ENCODE measurements at places on chromosomes 11 and 22.

- no peak for DNase-seq
These were observed 64.0 kb upstream of the FIBIN start for GRCh38 chr11:26929806-26930517.

DNA sequence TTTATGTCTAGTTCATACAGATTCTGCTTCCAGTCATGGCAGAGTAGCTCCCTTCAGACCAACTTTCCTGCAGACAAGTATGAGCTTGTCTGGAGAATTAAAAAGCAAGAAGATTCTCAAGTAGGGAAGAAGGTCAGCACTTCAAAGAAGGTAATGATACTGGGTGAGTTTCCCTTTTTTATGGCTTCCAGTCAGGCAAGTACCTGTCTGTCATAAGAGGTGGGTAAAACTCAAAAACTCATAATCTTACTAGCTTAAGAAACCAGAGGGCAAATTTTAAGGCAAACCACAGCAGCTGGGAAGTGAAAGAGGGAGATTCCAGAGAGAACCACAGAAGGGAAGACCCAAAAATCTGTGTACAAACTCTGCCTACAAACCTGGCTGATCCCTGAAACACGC, 54.2 kb downstream of the DENND5A start:
- DNase-seq: no peak

GRCh38 chr22:45799291-45799690, 127.7 kb downstream of the ATXN10 start:
- DNase-seq: no peak

- DNase-seq: peak; percentile 83
These were observed 4.5 kb downstream of the GSTT2 start for GRCh38 chr22:23984430-23984829.

GRCh38 chr11:66420671-66421476, at the start of gene NPAS4:
NPAS4 (plus strand) TSS chr11:66421035; CDS start chr11:66421180, 145 bp downstream.
- no peak for DNase-seq

DNA sequence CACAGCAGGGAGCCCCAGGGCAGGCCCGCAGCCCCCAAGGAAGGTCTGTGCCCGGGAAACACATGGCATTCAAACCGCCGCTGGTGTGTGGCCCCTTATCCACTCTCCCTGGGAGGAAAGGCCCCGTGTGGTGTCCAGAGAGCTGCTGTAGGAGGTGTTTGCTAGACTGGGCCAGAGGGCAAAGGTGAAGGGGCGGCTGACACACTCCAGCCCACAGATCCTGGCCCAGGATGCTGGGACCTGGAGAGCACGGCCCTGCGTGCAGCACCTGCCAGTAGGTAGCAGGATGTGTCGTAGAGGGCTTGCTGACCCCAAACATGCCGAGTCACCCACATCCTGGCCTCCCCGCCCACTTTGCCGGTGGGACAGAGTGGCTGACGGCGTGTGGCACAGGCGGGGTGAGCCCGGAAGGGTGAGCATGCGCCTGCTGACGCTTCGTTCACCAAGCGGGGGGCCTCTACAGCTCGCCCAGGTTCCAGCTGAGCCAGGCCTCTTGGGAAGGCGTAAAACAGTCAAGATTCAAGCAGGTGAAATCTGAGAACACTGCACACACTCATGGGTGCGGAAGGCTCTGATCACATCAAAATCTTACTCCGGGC, 11.0 kb downstream of the OSBPL5 start:
- DNase-seq: no peak

DNA sequence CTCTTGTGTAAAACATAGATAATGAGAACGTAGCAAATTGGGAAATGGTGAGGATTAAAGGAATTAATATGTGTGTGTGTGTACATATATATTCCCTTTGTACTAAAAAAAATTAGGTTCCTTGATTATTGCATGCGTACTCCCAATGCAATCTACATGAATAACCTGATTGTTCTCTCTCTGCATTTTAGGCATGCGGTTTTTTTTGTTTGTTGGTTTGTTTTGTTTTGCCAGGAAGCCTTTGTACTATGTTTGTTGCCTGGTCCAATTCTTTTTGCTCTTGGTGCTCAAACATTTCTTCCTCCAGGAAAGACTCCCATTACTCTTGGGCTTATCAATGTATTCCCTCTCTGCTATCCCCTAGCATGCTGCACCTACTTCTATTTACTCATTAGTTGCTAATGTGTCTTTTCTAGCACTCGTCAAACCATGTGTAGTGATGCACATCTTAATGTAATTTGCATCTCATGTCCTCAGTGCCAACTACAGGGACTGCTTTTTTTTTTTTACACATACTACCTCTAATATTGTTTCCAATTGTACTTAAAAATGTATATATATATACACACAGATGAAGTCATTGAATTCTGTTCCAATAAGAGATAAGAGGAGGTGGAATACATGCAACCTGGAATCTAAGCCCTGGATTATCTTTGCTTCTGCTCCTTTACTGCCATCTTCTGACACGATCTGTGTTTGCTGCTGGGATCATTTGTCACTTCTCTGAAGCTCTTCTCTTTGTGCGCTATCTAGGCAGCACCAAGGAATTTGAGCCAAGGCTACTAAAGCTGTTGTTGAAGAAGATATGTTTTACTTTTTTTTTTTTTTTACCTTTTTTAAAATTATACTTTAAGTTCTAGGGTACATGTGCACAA, 197.2 kb upstream of the ANO3 start:
- no peak for DNase-seq

- no peak for DNase-seq
These were observed 350.8 kb downstream of the DLG2 start for GRCh38 chr11:85276332-85276731.

GRCh38 chr11:82732348-82732733, 1.3 kb downstream of the FAM181B start:
- no peak for DNase-seq

GRCh38 chr11:44916331-44916730, 34.4 kb downstream of the TP53I11 start:
- peak; percentile 67 for DNase-seq

- DNase-seq: no peak
These were observed 126.3 kb upstream of the CARD18 start for GRCh38 chr11:105265845-105266244.

DNA sequence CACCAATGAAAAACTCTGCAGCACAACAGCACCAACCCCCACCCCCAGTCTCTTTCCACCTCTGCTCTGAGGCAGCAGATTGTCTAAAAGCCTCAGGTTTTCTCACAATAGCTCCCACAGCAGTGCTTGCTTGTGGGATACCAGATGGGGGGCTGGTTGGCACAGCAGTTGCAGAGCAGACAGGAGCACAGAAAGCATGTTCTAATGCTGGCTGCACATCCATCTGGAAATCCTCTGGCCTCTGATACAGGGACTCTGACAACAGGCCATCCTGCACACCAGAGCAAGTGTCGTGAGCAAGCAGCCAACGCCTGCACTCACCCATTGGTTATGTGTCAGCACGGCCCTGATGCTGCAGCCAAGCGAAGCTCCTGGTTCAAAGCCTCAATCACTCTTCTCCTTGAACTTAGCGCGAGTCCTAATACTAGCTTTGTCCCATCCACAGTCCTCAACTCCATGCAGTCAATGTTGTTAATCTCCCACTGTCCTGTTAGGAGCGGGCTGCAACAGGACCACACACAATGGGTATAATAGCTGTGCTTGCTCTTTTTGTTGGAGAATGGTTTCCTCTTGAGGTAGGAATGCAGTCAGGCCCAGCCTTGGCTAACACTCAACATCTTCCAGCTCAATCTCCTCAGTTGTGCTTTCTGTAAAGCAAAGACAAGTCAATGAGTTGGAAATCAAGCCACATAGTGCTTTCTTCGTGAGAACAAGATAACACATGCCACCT, 30.3 kb downstream of the VSTM5 start:
- DNase-seq: no peak

DNA sequence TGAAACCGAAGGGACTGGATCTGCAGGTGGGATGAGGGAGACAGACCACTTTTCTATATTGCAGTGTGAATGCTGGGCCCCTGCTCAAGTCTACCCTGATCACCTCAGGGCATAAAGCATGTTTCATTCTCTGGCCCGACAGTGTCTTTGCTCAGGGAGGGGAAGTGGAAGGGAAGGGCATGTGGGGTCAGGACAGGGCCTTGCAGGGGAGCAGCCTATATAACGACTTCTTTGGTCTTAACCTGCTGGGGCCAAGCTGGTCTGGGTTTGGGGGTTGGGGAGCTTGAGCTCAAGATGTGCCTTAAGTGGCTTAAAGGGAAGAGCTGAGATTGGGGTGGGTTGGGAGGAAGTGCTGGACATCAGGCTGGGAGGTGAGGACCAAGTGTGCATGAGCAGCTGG, 86.4 kb downstream of the GDPD4 start:
- DNase-seq: no peak

- no peak for DNase-seq
These were observed 1.3 kb downstream of the EIF3M start for GRCh38 chr11:32584921-32585320.

DNA sequence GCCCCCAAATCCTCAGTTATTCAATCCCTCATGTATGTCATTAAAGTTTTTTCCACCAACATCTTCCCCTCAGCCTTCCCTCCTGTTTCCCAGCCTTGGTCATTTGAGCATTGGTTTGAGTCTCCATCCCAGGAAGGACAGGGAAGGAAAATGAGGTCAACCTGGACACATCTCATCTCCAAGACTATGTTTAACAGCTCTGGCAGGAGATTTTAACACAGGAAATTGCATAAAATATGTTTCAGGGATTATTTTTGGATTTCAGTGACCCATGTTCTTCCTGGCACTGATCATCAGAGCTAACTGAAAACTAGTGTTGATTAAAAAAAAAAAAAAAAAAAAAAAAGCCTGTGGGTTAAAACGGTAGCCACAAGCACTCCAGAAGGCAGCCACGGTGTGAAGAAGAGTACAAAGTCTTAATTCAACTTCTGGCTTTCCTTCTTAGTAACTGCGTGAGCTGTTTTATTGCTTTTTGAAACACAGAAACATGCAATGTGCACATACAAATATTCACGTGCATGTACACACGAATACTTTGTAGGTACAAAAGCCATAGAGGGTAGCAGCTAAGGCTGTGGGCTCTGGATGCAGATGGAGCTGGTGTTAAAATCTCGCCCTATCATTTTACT, 164.4 kb upstream of the DDI1 start:
- no peak for DNase-seq

DNA sequence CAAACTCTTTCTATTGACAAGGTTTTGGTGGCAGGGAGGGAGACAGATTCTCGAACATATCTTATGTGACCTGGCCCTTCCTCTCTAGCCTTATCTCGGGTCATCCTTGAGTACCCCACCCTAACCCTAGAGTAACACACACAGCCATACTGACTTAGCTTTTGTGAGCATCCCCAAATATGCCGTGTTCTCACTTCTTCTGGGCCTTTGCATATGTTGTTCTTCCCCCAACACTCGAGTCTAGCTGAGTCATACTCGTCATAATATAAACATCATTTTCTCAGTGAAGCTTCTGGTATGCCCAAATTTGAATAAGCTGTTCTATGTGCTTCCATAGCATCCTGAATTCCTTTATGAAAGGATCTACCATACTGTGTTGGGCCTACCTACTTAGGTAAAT, 8.0 kb downstream of the TTC17 start:
- DNase-seq: peak; percentile 82

DNA sequence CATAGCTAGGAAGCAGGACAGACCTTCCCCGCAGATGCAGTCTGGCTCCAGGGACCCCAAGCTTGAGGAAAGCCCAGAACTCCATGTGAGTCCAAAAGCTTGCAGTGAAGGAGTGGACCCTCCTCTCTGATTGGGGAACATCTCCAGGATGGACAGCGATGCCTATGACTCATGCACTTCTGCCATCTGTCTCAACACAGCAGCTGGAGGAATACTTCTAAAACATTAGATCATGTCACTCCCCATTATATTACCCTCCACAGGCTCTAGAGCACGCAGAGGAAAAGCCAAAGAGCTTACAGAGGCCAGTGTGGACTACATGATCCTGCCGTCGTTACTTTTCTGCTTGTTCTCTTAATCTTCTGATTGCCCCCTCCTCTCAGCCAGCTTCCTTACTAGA, 605.7 kb downstream of the INSC start:
- no peak for DNase-seq

GRCh38 chr11:15625691-15626090, 511.0 kb downstream of the INSC start:
- no peak for DNase-seq

- DNase-seq: no peak
These were observed 8.9 kb downstream of the TOM1 start for GRCh38 chr22:35308480-35309021.

DNA sequence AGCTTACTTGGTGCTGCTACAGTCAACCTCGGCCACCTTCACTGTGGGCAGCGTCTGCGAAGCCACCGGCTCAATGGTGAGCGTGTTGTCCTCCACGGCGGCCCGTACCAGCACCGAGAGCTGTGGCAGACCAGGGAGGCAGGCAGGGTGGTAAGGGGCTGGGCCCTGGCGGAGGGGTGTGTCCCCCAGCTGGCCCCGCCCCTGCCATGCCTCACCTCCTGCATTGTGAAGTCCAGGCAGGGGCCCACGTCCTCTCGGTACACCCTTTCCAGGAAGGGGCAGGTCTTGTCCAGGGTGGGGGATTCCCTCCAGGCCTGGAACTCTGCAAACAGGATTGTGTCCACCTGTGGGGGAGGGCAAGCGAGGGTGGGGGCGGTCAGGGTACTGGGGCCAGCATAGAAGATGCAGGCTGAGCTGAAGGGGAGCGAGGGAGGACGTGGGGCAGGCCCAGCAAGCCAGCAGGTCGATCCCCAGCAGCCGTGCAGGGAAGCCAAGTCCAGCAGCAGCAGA, 12.8 kb downstream of the RAB3IL1 start:
- no peak for DNase-seq

GRCh38 chr11:72673943-72674828, at the start of gene PDE2A:
PDE2A (minus strand) TSS chr11:72674422; CDS start chr11:72674207, 215 bp downstream.
- no peak for DNase-seq

- DNase-seq: no peak
These were observed 37.8 kb downstream of the PLEKHA7 start for GRCh38 chr11:16976379-16976778.

GRCh38 chr11:82546661-82547557, 186.8 kb downstream of the FAM181B start:
- no peak for DNase-seq

GRCh38 chr11:32478277-32478731, 43.0 kb upstream of the WT1 start:
- no peak for DNase-seq

DNA sequence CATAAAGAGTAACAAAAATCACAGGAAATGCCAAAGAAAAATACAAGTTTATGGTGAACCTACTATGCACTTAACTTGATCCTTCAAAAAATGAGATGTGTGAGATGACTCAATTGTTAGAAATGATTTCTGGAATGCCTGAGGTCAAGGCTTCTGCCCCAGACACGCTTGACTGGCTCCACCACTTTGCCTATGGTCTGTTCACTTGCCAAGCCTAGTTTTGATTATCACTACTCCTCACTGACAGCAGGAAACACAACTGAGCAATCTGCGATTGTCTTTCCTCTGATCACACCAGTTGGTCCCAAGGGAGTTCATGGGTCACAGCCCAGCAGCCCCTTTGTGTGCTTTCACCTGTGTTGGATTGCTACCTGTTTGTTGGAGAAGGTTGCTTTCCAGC, 20.6 kb upstream of the PRDM10 start:
- DNase-seq: no peak

Measured in hematopoietic multipotent progenitor cell treated with erythropoietin and hydrocortisone succinate and interleukin-3 and kit ligand, for 17 days (in vitro differentiated cells).